ENCODE measurements at places on chromosomes 13 and 19.

- DNase-seq, result no peak
Measured at GRCh38 chr19:12647490-12648071, 19.0 kb downstream of the MAN2B1 start.

DNA sequence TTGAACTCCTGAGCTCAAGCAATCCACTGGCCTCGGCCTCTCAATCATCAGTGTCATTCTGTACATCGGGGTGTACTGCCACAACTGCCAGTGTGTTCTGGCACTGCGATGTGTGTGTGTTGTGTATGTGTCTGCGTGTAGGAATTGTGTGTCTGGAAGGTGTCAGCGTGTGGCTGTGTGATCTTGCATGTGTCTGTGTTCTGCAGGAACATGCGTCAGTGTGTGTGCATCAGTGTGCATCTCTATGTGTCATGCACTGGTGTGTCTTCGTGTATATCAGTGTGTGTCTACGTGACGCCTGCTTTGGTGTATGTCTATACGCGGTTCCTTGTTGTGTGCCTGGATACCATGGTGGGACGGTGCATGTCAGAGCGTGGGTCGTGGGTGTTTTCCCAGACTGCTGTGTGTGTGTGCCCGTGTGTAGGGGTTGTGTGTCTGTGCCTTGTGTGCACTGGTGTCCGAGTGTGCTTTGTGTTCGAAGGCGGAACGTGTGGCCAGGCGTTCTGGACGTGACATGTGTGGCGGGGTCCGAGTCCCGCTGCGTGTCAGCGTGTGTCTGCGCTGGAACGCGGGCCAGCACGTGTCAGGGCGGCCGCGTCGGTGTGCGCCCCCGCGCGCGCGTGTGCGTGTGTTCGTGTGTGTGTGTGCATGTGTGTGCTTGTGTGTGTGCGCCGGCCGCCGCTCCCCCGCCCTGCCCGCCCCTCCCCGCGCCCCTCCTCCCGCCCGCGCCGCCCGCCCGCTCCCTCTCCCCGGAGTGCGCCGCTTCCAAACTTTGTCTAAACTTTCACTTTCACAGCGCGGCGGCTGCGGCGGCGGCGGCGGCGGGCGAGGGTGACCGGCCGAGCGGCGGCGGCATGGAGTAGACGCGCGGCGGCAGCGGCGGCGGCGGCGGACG is at the start of gene NFIX:
TSS of gene NFIX (plus strand) at position 775 of the 895 bp plus-strand sequence. CDS start 363 bp downstream, outside the sequence.
- DNase-seq, result peak; percentile 33

GRCh38 chr13:23320926-23321534 is 112.5 kb downstream of the SACS start:
- no peak for DNase-seq

GRCh38 chr13:52128714-52129700 is at the start of gene NEK5:
NEK5 (minus strand) TSS chr13:52129073; CDS start chr13:52127482, 1,591 bp downstream.
- peak; percentile 52 for DNase-seq

DNA sequence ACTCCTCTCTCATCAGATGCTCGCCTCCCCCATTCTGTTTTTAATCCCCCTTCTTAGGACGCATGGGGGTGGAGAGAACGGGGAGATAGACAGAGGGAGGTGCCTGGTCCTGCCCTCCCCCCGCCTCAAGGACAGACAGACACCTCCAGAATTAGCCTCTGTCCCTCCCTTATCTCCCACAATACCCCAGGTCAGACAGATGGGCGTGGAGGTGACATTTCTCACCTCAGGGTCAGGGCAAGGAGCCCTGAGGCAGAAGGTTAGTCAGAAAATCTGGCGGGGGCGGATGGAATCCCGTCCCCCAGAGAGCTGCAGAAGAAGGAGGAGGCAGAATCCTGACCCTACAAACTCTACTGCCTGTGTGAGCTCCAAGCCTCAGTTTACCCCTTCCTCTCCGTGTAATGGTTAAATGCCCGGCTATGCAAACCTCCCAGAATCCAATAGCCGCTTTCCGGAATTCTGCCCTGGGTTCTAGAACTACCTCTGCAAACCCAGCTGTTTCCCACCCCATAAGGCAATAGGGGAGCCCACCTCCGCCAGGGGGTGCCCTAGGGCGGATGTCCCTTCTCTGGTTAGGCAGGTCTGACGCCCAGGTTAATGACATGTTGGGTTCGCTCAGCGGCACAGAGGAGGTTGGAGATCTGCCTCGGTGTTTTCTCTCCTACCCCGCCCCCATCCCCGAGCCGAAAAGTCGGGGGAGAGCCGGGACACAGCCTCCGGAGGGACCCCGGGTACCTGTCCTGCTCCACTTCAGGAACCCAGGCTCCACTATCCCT is 900 bp downstream of the PPP1R13L start:
- DNase-seq, result peak; percentile 56

Data from Caki2 (cell line).